ENCODE measurements at places on chromosomes 7 and 10. TPM values are rescaled to one million over a fixed set of nuclear protein-coding genes. Genes with fewer than 3 reads are reported as not detected.

The MYO3A gene
- total RNA-seq, result not detected

The TMEM176A gene
- total RNA-seq, result not detected

The INHBA gene
- total RNA-seq, result not detected

The HMX2 gene
- not detected for total RNA-seq

The TAS2R4 gene
- 2.8 TPM for total RNA-seq

The DPP6 gene
- total RNA-seq, result not detected

The RBP3 gene
- not detected for total RNA-seq

The DDX56 gene
- total RNA-seq, result 80.2 TPM

The SLC18A2 gene
- total RNA-seq, result not detected

The SYT15B gene
- 0.37 TPM for total RNA-seq

The STARD3NL gene
- 28.9 TPM for total RNA-seq

The MYH16 gene
- total RNA-seq, result not detected

The AOC1 gene
- not detected for total RNA-seq

The HOXA7 gene
- total RNA-seq, result not detected

The KCNMA1 gene
- total RNA-seq, result 0.56 TPM

The SPDYE2 gene
- not detected for total RNA-seq

The DMBT1 gene
- total RNA-seq, result not detected

The SKAP2 gene
- 11.5 TPM for total RNA-seq

The CALCR gene
- total RNA-seq, result not detected

The PVRIG gene
- 28.5 TPM for total RNA-seq

The TRPV6 gene
- 0.16 TPM for total RNA-seq

The FKBP9 gene
- total RNA-seq, result 1.7 TPM

The CDHR1 gene
- 0.11 TPM for total RNA-seq
